ENCODE measurements at places on chromosomes 16 and 17.

DNA sequence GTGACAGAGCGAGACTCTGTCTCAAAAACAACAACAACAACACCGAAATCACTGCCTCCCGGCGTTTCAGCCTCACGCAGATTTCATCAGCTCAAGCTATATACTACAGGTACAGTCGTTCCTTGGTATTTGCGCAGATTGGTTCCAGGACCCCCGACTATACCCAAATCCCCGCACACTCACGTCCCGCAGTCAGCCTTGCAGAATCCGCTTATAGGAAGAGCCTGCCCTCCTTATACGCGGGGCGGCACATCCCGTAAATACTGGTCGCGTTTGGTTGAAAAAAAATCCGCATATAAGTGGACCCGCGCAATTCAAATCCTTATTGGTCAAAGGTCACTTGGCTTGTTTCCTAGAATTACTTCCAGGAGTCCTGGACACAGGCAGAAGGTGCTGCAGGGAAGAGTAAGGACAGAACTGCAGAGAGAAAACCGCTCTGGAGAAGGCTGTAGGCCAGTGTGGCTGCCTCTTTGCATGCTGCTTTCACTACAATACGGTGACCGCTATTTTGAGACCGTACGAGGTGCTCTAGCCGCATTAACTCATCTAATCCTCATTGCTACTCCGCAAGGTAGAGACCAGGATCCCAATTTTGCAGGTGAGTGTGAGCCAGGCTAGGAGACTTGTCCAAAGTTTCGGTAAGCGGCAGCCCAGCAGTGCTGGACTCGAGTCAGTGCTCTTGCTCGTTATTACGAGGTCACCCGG lies 718 bp downstream of the NDUFAB1 start:
- DNase-seq = no peak

DNA sequence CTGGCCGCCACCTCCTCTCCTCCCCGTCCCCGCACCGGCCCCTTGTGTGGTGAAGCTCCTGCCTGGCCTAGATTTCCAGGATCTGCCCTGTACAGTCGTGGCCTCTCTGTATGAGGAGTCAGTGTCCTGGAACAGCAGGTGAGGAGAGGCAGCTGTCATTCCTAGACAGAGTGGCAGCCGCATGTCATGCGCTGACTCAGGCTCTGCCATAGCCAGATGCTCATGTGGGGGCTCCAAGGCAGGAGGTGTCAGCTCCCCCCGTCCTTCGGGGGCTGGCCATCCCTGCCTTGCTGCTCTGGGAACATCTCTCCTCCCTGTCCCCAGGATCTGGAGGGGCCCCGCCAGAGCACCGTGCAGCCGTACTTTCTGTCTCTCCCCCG lies 60.4 kb downstream of the BAIAP2 start:
- no peak for DNase-seq

DNA sequence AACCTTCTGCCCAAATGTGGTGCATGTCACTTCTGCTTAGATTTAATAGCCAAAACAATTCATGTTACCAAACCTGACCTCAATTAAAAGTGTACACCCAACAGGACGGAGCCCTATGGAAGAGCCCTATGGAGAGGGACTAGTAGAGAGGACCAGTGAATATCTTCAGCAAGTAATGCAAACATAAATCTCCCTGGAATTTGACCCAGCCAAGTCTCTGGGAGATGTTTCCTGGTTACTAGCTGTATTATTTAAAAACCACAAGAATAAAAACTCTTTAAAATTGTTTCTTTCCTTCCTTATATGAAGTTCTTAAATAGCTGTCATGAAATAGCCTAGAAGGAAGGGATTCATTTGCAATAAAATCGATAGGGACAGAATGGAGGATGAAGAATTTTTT lies 255.8 kb downstream of the CDH11 start:
- DNase-seq = no peak

GRCh38 chr17:80703142-80703478 lies 158.5 kb downstream of the RPTOR start:
- DNase-seq = no peak

DNA sequence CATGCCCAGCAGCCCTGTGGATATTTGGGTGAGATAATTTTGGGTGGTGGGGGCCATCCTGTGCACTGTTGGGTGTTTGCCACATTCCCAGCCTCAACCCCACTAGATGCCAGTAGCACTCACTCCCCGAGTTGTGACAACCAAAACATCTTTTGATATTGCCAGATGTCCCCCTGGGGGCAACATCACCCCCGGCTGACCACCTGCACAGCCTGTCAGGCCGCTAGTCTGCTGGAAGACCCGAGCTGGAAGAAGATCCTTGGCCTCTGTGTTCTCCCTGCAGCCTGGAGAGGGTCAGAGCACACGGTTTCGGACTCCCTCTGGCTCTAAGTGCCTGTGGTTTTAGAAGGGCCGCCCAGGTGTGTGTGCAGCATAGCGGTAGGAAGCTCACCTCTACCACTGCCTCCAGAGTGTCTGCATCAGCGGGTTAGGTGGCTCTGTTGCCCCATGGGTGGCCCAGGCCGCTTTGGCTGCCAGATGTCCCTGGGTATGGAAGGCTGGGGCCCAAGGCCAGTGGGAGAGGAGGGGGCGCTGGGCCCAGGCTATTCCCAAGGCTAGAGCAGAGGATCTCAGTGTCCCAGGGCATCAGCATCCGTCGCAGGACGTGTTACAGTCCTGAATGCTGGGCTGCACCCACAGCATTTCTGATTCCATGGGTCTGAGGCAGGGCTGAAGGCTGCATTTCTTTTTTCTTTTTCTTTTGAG lies 195.8 kb upstream of the GSE1 start:
- no peak for DNase-seq

- no peak for DNase-seq
Measured at GRCh38 chr17:79242873-79243602, 168.4 kb downstream of the ENGASE start.

GRCh38 chr16:57732037-57732436 lies 3.5 kb upstream of the KATNB1 start:
- DNase-seq = peak; percentile 74

DNA sequence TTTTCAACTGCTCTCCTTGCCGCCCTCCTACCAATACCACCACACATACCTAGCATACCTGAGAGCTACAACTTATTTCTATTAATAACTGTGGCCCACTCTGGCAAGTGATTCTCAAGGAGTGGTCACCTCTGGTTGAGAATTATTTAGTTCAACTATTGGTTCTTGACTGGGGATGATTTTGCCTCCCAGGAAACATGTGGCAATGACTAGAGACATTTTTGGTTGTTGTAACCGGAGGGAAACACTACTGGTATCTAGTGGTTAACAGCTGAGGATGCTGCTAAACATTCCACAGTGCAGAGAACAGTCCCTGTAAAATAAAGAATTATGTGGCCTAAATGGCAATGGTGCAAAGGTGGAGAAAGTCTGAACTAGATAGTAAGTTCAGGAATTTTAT lies 96.7 kb downstream of the TRIM37 start:
- no peak for DNase-seq

DNA sequence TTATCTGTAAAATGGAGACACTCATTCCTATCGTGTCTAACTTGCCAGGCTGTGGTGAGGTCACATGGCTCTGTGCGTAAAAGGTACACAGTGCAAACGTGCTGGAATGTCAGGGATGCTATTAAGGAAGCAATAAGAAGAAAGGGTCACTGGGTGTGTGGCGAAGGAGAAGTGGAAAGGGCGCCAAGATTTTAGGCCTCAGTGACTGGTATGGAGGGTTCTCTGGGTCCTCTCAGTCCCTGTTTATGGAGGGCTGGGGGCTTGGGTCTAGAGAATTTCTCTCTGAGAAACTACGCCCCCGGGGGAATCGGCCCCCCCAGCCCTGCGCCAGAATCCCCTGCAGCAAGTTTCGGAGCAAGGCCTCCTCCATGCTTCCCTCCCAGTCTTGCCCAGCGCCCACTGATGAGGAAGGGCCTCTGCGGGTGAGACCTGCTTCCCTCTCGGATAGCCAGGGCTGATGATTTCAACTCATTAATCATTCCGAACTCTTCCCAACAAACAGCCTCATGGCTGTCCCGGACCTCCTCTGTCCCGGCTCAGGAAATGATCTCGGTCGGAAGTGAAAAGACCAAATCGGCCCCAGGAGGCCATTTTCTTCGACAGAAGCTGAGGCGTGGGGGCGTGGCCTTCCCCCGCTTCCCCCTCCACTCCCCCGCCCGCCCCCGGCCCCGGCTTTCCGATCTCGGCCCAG lies 1.2 kb upstream of the HEXIM1 start:
- DNase-seq = peak; percentile 55

DNA sequence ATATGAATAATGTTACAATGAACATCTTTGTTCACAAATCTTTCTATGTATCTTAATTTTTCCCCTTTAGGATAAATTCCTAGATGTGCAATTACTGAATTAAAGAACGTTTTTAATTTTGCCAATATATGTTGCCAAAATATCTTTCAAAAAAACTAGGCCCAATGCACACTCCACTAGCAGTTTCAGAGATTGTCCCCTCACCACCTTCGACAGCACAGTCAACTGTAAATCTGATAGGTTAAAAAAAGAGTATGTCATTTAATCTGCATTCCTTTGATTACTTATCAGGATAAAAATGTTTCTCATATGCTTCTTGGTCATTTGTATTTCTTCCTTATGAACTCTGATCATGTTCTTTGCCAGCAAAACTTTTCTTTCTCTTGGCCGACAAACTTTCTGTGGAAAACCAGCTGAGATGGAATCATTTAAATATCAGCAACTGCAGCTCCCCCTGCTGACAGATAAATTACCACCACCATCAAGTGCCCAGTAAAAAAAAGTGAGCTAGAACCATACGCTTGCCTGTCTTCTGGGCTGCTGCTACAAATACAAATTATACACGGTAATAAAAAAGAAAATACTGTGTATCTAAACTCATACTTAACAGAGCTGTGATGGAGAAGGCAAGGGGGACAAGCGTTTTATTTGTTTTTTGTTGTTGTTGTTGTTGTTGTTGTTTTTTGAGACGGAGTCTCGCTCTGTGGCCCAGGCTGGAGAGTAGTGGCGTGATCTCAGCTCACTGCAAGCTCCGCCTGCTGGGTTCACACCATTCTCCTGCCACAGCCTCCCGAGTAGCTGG lies 19.6 kb upstream of the KANSL1 start:
- DNase-seq = peak; percentile 91

GRCh38 chr17:76566613-76566943 lies 19.1 kb downstream of the ST6GALNAC2 start:
- no peak for DNase-seq

- no peak for DNase-seq
Measured at GRCh38 chr16:77849646-77850258, 61.4 kb downstream of the VAT1L start.

- no peak for DNase-seq
Measured at GRCh38 chr17:38919316-38920078, 5.9 kb upstream of the LASP1NB start.

DNA sequence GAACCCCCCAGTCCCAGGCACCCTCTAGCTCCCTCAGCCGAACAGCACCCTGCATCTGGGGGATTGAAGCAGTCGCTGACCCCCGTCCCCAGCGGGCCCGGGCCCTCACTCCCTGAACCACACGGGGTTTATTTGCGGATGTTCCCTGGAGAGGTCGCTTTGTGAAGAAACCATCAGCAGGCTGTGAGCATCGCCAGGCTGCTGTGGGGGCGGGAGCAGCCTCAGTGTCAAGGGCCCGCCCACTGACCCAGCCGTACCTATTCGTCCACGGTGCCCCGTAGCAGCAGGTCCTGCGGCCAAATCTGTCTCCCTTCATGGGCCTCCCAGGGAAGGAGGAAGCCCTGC lies 6.4 kb upstream of the RAB40C start:
- DNase-seq = no peak

DNA sequence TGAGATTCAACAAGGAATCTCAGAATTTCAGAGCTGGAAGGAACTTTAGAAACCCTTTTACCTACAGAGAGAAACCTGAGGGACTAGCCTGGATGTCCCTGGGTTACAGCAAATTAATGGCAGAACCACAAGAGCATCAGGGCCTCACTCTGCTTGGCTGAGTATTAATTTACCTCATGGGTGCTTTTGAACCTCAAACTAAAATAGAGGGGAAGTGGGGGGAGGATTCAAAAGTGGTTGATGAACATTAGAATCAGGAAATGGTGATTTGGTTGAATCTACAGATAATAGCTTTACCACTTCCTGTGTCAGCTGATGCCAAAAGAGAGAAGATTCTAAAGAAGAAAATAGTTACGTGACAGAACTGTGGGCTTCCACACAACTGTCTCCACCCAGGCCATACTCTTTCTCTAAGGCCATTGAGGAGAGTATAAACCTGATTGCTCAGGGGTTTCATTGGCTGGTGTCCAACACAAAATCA lies 11.3 kb upstream of the SKAP1 start:
- DNase-seq = no peak

GRCh38 chr17:60244656-60245055 lies 94.9 kb downstream of the CA4 start:
- no peak for DNase-seq

DNA sequence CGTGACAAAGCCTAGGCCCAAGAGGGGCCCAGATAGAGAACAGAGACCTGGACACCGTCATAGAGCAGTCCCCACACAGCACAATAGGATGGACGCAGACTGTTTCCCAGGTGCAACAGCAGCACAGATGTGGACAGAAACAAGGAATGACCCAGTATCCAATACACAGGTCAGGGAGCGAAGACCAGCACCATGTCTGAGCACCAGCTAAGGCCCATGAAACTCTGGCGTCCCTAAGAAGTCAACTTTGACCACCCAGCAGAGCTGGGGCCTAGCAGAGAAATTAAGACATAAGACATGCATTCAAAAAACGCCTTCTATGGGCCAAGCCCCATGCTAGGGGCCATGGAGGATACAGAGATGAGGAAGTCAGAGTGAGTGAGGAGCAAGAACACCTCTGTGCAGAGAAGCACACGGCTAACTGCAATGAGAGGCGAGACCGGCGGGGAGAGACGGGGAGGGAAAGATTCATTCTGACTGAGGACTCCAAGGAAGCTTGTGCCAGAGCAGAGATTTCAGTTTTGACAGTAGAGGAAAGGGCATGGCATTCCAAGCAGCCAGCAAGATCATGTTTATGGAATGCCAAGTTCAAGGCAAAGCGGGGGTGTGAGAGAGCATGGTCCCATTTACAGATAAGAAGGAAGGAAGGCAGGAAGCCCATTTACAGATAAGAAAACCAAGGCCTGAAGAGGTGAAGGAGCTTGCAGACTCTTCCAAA lies 50.8 kb downstream of the PITPNM3 start:
- DNase-seq = no peak

- DNase-seq = no peak
Measured at GRCh38 chr16:6195966-6196365, 1098.4 kb upstream of the EEF2KMT start.

- peak; percentile 98 for DNase-seq
Measured at GRCh38 chr16:77807-78443, at the start of gene MPG. TSS of gene MPG (plus strand) at chr16:78225. CDS start at chr16:78310, 85 bp downstream.

GRCh38 chr16:67025210-67025550 lies 3.8 kb upstream of the CBFB start:
- no peak for DNase-seq

All from AG20443 (cell line).